ENCODE measurements at places on chromosomes 3 and 15. TPM values are rescaled to one million over a fixed set of nuclear protein-coding genes. Genes with fewer than 3 reads are reported as not detected.

GRCh38 chr3:194167480-194168282 lies 31.7 kb downstream of the HES1 start:
- DNase-seq, result no peak

TRIM71 gene
- 0.07 TPM for total RNA-seq

CTXND1 gene
- total RNA-seq, result not detected

GOLGA6B gene
- not detected for total RNA-seq

PODXL2 gene
- total RNA-seq, result 1.1 TPM

- no peak for DNase-seq
These were observed 2.1 kb upstream of the RHO start for GRCh38 chr3:129526121-129526900.

DNA sequence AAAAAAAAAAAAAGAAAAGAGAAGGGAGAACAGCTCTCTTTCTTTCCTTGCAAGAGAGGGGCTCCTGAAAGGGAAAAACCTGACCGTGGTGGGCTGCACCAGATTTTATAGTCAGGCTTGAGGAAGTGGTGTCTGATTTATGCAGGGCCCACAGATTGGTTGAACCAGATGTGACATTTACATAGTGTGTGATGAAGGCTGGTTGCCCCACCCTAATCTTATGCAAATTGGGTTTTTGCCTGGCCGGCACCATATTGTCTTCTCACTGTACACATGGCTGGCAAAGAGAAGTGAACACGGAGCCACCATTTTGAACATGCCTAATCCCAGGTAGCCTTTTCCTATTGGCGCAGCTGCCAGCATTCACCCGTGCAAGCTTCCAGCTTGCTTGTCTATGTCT lies 154.4 kb downstream of the OXSM start:
- no peak for DNase-seq

DNA sequence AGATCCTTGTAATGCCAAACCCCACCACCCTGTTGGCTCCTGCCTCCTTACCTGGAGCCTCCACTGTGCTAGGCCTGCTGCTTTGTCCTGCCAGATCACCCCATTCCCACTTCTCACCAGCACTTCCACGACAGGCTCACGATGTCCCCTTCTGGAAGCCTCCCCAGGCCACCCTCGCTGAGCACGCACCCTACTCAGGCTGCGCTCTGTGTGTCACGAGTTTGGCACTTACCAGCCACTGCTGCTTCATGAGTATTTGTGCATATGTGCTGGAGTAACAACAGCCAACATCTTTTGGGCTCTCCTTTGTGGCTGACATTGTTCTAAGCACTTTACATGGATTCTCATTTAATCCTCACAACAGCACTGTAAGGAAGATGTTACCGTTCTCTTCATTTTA lies 58.1 kb downstream of the PDIA5 start:
- DNase-seq, result no peak

GRCh38 chr3:192494174-192494573 lies 233.2 kb downstream of the FGF12 start:
- DNase-seq, result no peak

DNA sequence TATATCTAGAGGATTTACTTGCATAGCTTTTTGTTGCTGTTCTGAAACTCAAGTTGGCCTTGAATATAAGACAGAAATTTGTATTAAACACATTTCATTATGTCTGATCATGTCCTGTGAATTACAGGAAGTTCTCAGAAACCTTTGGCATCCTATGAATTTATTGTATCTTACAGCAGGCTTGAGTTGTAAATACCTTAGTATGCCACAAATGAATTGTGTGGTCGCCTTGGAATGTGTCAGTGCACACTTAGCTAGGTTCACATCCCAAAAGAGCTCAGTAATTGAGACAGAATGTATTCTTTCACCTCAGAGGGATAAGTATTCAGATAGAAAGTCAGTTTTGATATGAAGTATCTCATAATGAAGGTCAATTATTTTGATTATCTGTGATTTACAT lies 83.4 kb downstream of the NEK11 start:
- DNase-seq, result no peak

GRCh38 chr3:173465112-173465511 lies 67.6 kb downstream of the NLGN1 start:
- DNase-seq, result no peak

GOLGA6D gene
- total RNA-seq, result not detected

SI gene
- total RNA-seq, result not detected

PAQR9 gene
- not detected for total RNA-seq

GRCh38 chr3:119604878-119605277 lies 7.2 kb downstream of the PLA1A start:
- DNase-seq, result no peak

DNA sequence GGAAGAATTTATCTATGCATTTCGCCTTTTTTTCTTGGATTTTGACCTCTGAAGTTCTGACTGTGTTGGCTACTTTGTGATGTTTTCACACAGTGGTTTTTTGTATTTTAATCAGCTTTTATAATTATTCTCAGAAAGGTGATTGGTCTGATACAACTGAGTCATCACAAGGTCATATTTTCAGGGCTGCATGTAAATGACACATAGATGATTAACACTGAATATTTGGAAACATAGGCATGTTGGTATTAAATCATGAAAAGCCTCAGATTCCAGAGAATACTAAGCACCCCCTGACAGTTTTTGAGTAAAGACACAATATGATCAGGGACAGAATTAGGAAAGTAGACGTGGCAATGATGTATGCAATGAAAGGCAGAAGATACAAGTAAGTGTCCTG lies 175.5 kb upstream of the SLCO3A1 start:
- no peak for DNase-seq

GRCh38 chr3:184597829-184598573 lies 36.4 kb downstream of the EPHB3 start:
- no peak for DNase-seq

GRCh38 chr3:38579551-38580449 lies 69.7 kb downstream of the SCN5A start:
- DNase-seq, result no peak

DNA sequence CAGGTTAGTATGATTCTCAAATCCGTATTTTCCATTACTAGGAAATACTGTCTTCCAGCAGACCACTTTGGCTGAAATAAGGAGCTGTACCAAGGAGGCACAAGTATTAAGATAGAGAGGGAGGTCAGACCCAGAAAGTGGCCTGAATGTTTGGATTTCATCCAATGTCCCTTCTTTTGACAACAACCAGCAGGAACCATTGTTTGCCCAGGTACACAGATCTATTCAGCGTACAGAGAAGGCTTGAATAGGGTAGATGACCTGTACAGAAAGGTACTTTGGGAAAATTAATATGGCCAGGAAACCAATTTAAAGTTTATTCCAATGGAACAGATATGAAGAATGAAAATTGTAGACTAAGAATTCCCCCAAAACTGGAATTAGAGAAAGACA lies 12.6 kb downstream of the MTHFS start:
- no peak for DNase-seq

CP gene
- total RNA-seq, result not detected
